NCI-H2029 treated with DMSO at 0.1 percent for 48 hours (cell line): ENCODE measurements at places on chromosomes 2 and 18.

DNA sequence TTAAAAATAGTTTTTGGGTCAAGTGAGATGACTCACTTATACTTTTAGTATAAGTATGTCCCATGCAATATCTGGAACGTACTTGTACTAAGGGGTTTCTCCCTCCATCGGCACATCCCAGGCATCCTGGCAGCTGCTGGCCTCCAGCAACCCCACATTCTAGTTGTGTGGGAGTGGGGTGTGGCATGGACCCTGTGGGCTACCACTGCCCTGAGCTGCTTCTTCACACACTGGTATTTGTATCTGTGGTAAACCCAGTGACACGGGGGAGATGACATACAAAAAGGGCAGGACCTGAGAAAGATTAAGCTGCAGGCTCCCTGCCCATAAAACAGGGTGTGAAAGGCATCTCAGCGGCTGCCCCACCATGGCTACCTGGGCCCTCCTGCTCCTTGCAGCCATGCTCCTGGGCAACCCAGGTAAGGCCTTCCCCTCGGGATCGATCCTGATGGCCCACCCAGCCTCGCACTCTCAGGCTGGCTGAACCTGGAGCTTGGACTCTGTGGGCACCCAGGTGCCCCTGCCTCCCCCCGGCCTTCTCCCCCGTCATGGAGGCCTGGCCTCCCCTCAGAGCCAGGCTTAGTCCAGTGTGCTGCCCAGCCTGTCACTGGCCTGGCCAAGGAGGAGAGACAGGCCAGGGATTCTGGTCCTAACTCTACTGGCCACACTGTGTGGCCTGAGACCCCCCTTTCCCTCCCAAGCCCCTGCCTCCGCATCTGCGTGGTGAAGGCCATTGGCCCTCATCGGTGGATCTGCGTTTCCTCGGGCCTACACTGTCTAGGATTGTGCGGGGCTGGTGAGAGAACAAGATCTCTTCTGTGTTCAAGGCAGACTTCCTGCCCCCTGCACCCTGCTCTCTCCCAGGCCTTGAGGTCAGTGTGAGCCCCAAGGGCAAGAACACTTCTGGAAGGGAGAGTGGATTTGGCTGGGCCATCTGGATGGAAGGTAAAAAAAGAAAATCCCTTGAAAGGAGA lies at the start of gene GNLY:
Gene GNLY, plus strand, starts transcription at position 307 of the 974 bp plus-strand sequence. Its CDS starts 61 bp downstream, at position 368.
- DNase-seq: no peak

DNA sequence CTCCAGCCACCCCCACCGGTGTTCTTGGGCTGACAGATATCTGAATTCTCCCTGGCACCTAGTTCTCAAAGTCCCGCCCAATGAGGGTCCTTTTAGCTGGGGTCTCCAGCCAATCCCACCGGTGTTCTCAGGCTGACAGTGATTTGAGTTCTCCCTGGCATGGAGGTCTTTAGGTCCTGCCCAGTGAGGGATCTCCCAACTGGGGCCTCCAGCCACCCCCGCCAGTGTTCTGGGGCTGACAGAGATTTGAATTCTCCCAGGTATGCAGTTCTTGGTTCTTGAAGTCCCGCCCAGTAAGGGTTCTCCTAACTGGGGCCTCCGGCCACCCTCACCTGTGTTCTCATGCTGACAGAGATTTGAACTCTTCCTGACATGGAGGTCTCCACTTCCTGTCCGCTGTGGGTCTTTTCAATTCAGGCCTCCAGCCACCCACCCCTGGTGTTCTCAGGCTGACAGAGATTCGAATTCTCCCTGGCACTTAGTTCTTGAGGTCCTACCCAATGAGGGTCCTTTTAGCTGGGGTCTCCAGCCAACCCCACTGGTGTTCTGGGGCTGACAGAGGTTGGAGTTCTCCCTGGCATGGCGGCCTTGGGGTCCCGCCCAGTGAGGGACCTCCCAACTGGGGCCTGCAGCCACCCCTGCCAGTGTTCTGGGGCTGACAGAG lies 154.6 kb downstream of the ANKRD36 start:
- DNase-seq: no peak

GRCh38 chr18:79899609-79900445 lies 51.6 kb downstream of the SLC66A2 start:
- DNase-seq: no peak

GRCh38 chr2:191976436-191976835 lies 129.5 kb upstream of the CAVIN2 start:
- DNase-seq: no peak

- DNase-seq: no peak
Measured at GRCh38 chr18:9563331-9563730, 51.0 kb downstream of the PPP4R1 start.

- DNase-seq: no peak
Measured at GRCh38 chr2:237358721-237359517, 55.0 kb downstream of the COL6A3 start.

GRCh38 chr2:120239488-120240287 lies 13.0 kb upstream of the RALB start:
- DNase-seq: no peak

- no peak for DNase-seq
Measured at GRCh38 chr2:108586116-108586515, 51.8 kb downstream of the LIMS1 start.

GRCh38 chr2:162967147-162967546 lies 128.6 kb upstream of the KCNH7 start:
- DNase-seq: no peak

- DNase-seq: peak; percentile 20
Measured at GRCh38 chr2:132668987-132669907, 758 bp downstream of the LYPD1 start.

DNA sequence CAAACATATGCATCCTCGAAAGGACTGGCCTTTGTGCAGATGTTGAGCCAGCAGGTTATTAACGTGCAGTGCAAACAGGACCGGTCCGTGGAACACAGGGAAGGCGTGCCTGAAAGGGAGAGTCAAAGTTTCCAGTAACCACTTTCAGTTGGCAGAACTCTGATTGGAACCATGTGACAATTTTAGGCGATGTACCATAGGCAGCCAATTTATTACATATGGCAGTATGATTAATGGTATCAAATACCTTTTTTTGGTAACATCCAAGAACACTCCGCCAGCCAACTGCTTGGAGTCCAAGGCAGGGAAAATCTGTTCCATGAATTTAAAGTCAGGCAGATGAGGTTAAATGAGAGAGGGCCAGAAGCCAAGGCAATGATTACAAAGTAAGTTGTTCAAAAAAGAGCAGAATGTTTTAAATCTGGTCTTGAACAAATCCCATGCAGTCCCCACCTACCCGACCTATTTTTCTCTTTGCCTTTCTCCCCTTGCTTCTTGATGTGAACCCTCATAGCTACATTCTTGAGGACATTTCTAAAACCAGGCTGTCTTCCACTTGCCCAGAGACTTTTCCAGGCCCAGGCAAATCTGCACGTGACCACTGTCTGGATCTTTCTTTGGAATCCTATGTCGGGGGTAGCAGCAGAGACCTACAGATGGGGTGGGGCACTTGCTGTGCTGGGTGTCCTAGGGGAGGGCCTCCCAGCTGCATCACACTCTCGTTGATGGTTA lies 351.7 kb downstream of the HRH4 start:
- DNase-seq: no peak

DNA sequence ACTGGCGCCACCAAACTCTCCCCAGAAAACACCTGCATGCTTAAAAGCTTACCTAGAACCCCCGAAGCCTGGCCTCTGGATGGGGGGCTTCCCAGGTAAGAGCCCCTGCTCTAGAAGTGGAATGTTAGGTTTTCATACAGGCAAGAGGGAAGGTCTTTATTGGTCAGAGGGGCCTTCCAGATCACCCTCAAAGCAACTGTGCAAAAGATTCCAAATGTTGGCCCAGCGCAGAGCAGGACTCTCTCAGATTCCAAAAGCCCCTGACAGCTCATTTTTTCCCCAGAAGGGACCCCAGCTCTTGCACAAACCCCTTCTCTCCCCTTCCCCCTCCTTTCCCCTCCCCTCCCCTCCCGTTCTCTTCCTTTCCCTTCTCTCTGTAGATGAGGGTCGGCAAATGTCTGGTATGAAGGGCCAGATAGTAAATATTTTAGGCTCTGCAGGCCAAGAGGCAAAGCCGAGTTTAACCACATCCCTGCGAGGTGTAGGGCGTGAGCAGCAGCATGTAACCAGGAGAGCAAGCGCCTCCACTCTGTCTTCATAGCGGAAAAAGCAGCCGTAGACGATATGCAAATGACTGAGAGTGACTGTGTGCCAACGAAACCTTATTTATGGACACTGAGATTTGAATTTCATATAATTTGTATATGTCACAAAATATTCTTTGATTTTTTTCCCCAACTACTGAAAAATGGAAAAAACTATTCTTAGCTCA lies 116.9 kb downstream of the SMAD7 start:
- DNase-seq: no peak
